H7 (cell line): ENCODE measurements at places on chromosomes 12 and 14. TPM values are rescaled to one million over a fixed set of nuclear protein-coding genes. Genes with fewer than 3 reads are reported as not detected.

The NID2 gene
- 5.1 and 9.6 TPM in 2 replicates for total RNA-seq

The EFS gene
- 23.1 and 24.0 TPM in 2 replicates for total RNA-seq

The NR4A1 gene
- 11.8 and 29.6 TPM in 2 replicates for total RNA-seq

The WBP11 gene
- 31.7 and 33.8 TPM in 2 replicates for total RNA-seq

The SRRM4 gene
- 0.26 and 0.76 TPM in 2 replicates for total RNA-seq

The ASCL1 gene
- 0.07 TPM in 1 of 2 replicates, not detected in the other for total RNA-seq

The HSPB8 gene
- 10.7 and 15.8 TPM in 2 replicates for total RNA-seq

The KCNA1 gene
- 0.07 TPM in 1 of 2 replicates, not detected in the other for total RNA-seq

The OR4E2 gene
- not detected in 2 replicates for total RNA-seq

The ZNF664 gene
- total RNA-seq: 60.3 and 62.0 TPM in 2 replicates

The AKT1 gene
- 152 and 165 TPM in 2 replicates for total RNA-seq

The SLC7A8 gene
- 66.7 and 79.1 TPM in 2 replicates for total RNA-seq

The TRHDE gene
- 0.70 and 3.5 TPM in 2 replicates for total RNA-seq

The TAS2R7 gene
- not detected in 2 replicates for total RNA-seq

The GPR65 gene
- total RNA-seq: not detected in 2 replicates

The TMTC1 gene
- 8.8 and 11.6 TPM in 2 replicates for total RNA-seq

The GPATCH2L gene
- 43.1 and 46.0 TPM in 2 replicates for total RNA-seq

The ASB2 gene
- total RNA-seq: 0.21 TPM in 1 of 2 replicates, not detected in the other

The CLEC9A gene
- not detected in 2 replicates for total RNA-seq

The TMPRSS12 gene
- total RNA-seq: not detected in 2 replicates

The ZNF891 gene
- total RNA-seq: 0.55 and 0.96 TPM in 2 replicates

The RALGAPA1 gene
- total RNA-seq: 11.4 and 19.5 TPM in 2 replicates

The VAMP1 gene
- total RNA-seq: 23.9 and 26.8 TPM in 2 replicates

The PIANP gene
- 0.42 and 1.4 TPM in 2 replicates for total RNA-seq

The TAS2R30 gene
- 0.14 and 1.8 TPM in 2 replicates for total RNA-seq

The TMEM119 gene
- total RNA-seq: 0.24 and 0.85 TPM in 2 replicates

The LYZ gene
- not detected in 2 replicates for total RNA-seq
